ENCODE measurements at places on chromosomes 13 and 19.

DNA sequence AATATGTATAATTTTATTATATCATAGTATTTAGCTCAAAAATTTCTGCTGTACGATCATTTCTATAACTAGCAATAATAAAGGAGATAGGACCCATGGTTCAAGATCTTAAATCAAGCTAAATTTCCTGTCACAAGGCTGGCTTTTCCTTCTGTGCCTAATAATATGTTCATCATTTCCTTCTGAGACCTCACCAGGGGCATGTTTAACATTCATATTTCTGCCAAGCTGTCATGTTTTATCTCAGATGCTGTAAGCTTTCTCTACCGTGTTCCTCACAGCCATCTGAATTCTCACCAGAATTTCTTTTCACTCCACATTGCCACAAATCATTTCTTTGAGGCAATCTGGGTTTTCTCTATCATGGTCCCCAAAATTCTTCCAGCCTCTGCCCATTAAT is 482.3 kb upstream of the SGCG start:
- no peak for DNase-seq

- DNase-seq: no peak
These were observed 8.0 kb upstream of the BAX start for GRCh38 chr19:48946463-48947257.

GRCh38 chr19:46016426-46017094 is 6.3 kb downstream of the PGLYRP1 start:
- DNase-seq: peak; percentile 64

GRCh38 chr19:40976724-40977123 is 14.4 kb upstream of the CYP2B6 start:
- no peak for DNase-seq

- DNase-seq: no peak
These were observed 3.3 kb downstream of the REX1BD start for GRCh38 chr19:18591735-18592385.

GRCh38 chr13:76707360-76707759 is 178.8 kb downstream of the KCTD12 start:
- DNase-seq: no peak

- DNase-seq: peak; percentile 19
These were observed 48.6 kb upstream of the GTF3A start for GRCh38 chr13:27375686-27376326.

- DNase-seq: peak; percentile 58
These were observed at the start of gene GPC5 for GRCh38 chr13:91398413-91399188. Gene GPC5 (plus strand): TSS chr13:91398621.

DNA sequence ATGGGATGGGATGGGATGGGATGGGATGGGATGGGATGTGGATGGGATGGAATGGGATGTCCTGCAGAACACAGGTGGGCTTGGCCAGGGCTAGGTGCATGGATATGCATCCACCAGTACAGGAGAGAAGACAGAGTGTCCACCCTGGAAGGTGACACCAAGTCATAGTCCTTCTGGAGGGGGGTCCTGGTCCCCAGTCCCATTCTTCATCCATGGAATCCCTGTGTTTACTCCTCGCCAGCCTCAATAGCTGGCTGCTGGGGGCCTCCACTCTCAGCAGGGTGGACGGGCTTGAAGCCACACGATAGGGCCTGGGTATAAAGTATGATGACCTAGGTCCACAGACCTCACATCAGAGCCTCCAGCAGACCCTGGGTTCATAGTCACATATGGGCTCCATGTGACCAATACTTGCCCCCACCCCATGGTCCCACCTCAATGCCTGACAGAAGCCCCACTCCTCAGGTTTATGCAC is 40.1 kb downstream of the RFX2 start:
- no peak for DNase-seq

DNA sequence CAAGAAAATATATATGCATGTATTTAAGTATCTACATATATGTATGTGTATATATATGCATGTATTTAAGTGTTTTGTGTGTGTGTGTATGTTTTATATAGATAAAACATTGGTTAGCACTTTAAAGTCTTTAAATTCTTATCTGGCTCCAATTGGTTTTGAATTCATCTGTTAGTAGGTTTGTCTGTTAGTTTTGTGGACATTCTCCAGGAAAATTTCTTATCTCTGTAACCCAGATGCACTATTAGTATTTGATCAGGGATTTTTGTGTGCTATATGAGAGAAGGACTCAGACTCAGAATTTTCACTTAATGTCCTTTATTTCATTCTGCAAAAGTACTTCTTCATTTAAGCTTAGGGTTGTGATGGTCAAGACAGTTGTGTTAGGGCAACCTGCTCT is 103.1 kb downstream of the ITGBL1 start:
- DNase-seq: no peak

GRCh38 chr19:45170146-45171106 is 7.6 kb downstream of the TRAPPC6A start:
- no peak for DNase-seq

DNA sequence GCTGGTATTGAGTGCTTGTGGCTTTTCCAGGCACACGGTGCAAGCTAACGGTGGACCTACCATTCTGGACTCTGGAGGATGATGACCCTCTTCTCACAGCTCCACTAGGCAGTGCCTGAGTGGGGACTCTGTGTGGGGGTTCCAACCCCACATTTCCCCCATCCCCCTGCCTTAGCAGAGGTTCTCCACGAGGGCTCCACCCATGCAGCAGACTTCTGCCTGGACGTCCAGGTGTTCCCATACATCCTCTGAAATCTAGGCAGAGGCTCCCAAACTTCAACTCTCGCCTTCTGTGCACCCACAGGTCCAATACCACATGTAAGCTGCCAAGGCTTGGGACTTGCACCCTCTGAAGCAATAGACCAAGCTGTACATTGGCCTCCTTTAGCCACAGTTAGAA is 25.3 kb upstream of the ZSCAN18 start:
- no peak for DNase-seq

- DNase-seq: peak; percentile 79
These were observed 3.6 kb downstream of the PRMT1 start for GRCh38 chr19:49680421-49681351.

GRCh38 chr13:44879452-44880058 is 109.7 kb downstream of the NUFIP1 start:
- no peak for DNase-seq

GRCh38 chr19:4744451-4745174 is 21.0 kb upstream of the DPP9 start:
- DNase-seq: no peak

- no peak for DNase-seq
These were observed 1477.6 kb downstream of the UQCRFS1 start for GRCh38 chr19:27735314-27735713.

GRCh38 chr19:5665781-5666513 is 14.4 kb downstream of the MICOS13 start:
- DNase-seq: no peak

DNA sequence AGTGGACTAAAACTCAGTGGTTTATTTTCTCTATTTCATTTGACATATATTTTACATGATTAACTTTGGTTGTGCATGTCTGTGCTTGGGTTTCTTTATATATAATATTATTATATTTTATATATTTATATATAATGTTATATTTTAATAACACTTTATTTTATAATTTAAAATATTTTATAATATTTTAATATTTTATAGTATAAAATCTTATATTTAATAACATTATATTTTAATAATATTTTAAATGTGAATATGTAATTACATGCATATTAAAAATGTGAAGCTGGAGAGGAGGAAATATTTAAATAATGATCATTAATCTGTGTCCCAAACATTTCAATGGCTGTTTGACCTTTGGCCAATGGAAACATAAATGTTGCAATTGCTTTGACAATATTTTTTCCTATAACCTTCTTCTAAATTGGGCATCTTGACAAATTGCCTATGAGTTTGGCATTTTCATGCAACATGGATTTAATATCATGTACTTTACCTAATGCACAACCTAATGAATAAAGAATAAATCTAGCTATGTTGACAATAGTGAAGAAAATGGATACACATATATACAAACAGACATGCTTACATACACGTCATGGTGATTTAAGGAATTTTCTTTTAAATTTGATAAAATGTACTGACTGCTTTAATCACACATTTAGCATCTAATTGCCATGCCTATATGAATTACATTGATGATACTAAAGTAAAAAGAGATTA is 607.1 kb downstream of the SLITRK6 start:
- DNase-seq: no peak

GRCh38 chr13:50910485-50910805 is 854 bp downstream of the RNASEH2B start:
- no peak for DNase-seq

Measured in activated CD8-positive, alpha-beta memory T cell treated with anti-CD3 and anti-CD28 coated beads for 4 hours (primary cell).